Globus pallidus (tissue), 1 donor: ENCODE measurements at places on chromosomes 12 and 14.

- DNase-seq, result no peak
Observed at GRCh38 chr12:52984136-52984535, 22.1 kb upstream of the EIF4B start.

- DNase-seq, result no peak
Observed at GRCh38 chr14:31297701-31298344, 90.2 kb upstream of the HECTD1 start.

- DNase-seq, result peak; percentile 61
Observed at GRCh38 chr14:50230701-50231474, 490 bp downstream of the SOS2 start.

- no peak for DNase-seq
Observed at GRCh38 chr12:6791931-6792520, 2.7 kb downstream of the CD4 start.

GRCh38 chr14:63180011-63180410 is 24.2 kb upstream of the RHOJ start:
- DNase-seq, result no peak

DNA sequence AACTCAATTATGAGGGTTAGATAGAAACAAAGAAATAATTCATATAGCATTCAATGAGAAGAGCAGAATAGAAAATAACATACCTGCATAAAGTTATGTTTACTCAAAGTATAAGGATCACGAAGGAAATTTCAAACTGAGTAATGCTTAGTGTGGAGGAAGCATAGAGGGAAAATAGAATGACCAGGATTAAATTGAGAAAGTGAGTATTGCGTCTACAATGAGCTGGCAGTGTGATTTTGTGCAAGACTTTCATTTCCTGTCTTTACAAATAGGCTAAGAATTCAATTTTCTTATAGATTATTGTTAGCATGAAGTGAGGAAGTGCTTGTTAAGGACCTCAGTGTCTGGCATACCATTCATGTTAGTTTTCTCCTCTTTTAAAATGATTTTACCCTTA is 12.0 kb downstream of the ADGRD1 start:
- no peak for DNase-seq
